Naive thymus-derived CD4-positive, alpha-beta T cell (primary cell): ENCODE measurements at places on chromosomes 2 and 18. TPM values are rescaled to one million over a fixed set of nuclear protein-coding genes. Genes with fewer than 3 reads are reported as not detected.

Gene MC5R
- total RNA-seq = not detected

DNA sequence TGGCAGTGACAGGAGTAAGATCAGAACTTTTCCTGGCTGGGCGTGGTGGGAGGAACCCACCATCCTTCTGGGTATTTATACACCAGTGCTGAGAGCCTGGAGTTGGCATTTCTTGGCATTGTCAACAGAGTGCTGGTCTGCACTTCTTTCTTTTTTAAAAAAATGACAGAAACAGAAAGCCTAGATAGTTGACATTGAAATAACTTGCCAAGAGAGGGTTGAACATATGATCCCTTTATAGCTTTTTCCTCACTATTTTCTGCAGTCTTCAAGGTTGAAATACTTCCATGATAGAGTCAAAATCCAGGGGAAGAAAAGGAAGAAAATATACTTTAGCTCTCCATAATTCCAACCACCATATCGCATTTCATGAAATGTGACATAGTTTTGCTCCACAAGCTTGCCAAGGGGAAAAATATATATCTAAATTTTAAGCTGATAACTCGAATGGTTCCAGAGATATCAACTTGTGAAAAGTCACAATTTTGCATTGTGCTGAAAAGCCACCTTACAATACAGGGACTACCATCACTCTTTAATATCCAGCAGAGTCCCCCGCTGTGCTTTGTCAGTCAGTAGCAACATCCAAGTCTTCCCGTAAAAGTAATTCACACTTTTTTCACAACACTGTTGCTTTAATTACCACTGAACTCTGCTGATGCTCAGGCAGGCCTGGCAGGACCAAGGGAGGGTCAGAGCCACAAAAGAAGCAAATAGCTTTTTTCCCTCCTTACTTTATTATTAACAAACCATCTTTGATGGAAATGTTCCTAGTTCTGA is 764.9 kb upstream of the FANCL start:
- H3K27me3 ChIP-seq = peaks cover 2% of the 10 kb centered on the region
- H3K4me1 ChIP-seq = no peaks in the 10 kb centered on the region
- H3K4me3 ChIP-seq = no peak overlapping the region
- no peaks in the 10 kb centered on the region for H3K36me3 ChIP-seq

Gene SCYGR7
- not detected for total RNA-seq

- no peak overlapping the region for H3K27ac ChIP-seq
- no peaks in the 10 kb centered on the region for H3K36me3 ChIP-seq
- no peaks in the 10 kb centered on the region for H3K4me1 ChIP-seq
- H3K4me3 ChIP-seq = no peak overlapping the region
Observed at GRCh38 chr18:22734791-22735627, 198.1 kb upstream of the RBBP8 start.

DNA sequence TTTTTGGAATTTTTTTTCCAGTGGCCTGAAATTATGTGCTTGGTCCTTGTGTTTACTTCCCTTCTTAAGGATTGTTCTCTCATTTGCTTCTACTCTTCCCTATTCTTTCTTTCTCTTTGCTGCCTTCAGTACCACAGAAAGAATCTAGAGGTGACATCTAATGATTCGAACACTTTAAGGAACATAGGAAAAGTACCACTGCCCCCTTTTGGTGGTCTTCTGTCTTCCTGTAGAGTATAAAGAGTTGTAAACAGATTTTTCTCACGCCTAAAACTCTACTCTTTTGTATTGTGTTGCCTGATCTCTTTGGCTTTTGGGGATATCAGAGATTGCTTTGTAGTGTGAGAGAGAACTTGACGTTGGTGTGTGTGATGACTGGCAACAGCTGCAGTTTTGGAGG is 7.0 kb upstream of the SCTR start:
- no peak overlapping the region for H3K4me3 ChIP-seq
- no peaks in the 10 kb centered on the region for H3K36me3 ChIP-seq
- H3K4me1 ChIP-seq = no peaks in the 10 kb centered on the region
- H3K27me3 ChIP-seq = no peaks in the 10 kb centered on the region
- no peak for DNase-seq

GRCh38 chr2:62785810-62786597 is 80.5 kb downstream of the EHBP1 start:
- H3K36me3 ChIP-seq = no peaks in the 10 kb centered on the region
- no peaks in the 10 kb centered on the region for H3K27me3 ChIP-seq
- H3K4me1 ChIP-seq = no peaks in the 10 kb centered on the region
- DNase-seq = no peak

Gene DBI
- total RNA-seq = 42.7 TPM

GRCh38 chr2:171688129-171688465 is 828 bp downstream of the DYNC1I2 start:
- H3K27ac ChIP-seq = peak overlapping the region; percentile 67
- no peaks in the 10 kb centered on the region for H3K27me3 ChIP-seq
- H3K36me3 ChIP-seq = no peaks in the 10 kb centered on the region
- H3K4me1 ChIP-seq = peaks cover 10% of the 10 kb centered on the region
